NK-92 treated with Interleukin-12 subunit alpha and Interleukin-12 subunit beta, amount 100 ng/mL, for 24 hours (cell line): ENCODE measurements at places on chromosomes 12 and 14.

GRCh38 chr12:119461636-119462214 is 127.2 kb downstream of the CCDC60 start:
- DNase-seq = no peak

GRCh38 chr12:53984901-53985691 is at the start of gene HOXC10:
Gene HOXC10, plus strand, starts transcription at chr12:53985146. Its CDS starts 114 bp downstream, at chr12:53985260.
- DNase-seq = no peak

DNA sequence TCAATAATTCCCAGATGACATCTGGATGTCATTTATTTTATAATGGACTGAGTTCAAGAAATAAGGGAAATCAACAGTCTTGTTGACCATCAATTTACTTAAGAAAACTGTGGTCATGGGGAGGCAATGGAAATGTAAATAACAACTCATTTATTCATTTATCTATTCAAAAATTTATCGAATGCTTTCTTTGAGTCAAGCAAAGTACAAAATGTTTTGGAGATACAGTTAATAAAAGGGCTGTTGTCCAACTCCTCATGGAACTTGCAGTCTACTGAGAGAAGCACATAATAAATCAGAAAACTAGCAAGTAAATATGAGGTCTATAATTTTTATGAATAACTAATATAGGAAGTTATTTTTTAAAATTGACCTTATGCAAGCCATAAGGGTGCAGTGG is 65.5 kb upstream of the KITLG start:
- no peak for DNase-seq

DNA sequence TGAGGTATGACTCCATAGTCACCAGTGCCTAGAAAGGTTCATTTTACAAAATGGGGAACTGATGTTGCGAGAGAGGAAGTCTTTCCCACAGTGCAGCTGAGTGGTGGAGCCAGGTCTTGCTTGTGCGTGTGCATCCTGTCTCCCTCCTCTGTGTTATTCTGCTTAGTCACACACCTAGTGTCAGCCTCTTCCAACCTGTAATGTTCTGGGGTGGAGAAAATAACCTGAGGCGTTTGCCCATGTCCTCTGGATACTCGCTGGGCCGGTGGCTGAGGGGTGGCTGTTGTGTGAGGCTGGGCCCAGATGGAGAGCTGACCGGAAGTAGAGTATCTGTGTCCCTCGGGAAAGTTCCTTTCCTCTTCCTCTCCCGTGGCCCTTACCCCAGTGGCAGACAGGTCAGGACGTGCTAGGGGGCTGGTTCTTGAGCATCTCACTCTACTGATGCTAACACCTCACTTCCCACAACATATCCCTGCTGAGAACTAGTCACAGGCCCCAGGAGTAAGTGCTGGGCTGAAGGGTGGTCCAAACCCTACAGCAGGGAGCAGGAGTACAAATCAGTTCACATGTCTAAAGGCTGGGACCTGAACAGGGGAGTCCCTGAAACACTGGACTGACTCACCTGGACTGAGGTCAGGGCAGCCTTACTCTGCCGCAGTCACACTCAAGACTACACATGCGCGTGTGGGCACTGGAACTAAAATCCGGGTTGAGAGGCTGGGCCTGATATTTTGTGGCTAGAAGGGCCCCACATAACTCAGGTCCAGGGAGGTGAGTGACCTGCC is 7.0 kb downstream of the MLF2 start:
- DNase-seq = no peak

GRCh38 chr14:22569737-22570131 is 19.3 kb downstream of the DAD1 start:
- no peak for DNase-seq

DNA sequence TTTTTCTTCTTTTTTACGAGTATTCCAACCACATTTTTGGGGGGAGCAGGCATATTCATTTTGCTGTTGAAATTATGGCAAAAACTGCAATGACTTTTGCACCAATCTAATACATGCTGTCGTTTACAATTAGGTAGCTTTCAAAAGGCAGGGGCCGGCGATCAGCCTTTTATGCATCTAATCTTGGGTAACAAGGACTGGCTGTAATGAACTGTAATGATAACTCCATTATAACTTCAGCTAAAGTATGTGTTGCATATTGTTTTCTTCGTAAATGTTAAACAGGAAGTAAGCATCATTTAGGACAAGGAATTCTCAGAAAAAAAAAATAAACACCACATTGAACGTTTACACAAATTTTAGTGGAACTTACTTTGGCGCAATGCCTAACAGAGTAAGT is 30.3 kb upstream of the KLRF1 start:
- DNase-seq = no peak

GRCh38 chr12:25130741-25131188 is 64.2 kb downstream of the DNAI7 start:
- no peak for DNase-seq

DNA sequence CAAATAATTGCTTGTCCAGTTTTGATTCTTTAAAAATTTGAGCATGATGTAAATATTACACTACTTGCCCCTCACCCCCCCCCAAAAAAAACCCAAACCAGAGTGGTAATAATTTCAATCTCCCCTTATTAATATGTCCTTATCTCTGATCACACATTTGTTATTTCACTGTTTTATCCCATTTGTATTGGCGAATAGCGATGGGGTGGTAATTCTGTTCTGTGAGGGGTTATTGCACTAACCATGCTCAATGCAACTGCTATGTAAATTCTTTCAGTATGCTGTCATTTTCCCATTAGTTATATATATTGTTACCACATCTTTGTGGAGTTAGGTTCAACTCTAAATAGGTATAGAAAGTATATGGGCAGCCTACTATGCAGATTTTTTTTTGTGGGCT is 1.1 kb downstream of the RIMKLB start:
- DNase-seq = no peak

- DNase-seq = no peak
These were observed 15.9 kb downstream of the FBLN5 start for GRCh38 chr14:91931478-91932088.

DNA sequence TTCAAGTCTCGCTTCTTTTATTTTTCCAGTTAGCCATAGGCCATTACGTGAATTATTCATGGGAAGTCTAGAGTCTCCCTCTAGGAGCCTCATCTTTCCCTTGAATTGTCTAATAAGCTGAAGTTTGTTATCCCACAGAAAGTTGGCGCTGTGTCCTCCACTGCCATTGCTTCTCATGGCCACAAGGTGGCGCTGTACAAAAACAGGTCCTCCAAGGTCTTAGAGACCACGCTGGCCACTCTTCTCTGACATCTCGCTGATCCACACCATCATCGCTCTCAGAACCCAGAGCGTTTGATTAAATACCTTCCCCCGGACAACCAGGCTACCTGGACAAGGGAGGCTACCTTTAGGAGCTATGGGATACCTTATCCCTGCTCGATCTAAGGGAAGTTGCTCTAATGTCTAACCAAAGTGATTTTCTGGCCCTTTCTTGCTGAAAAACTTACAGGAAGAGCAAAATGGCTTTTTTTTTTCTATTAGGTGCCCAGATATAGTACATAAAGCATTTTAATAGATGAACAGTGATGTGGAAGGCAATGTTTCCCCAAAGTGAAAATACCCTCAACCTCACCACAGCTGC is 110.0 kb downstream of the CCDC60 start:
- peak; percentile 11 for DNase-seq

DNA sequence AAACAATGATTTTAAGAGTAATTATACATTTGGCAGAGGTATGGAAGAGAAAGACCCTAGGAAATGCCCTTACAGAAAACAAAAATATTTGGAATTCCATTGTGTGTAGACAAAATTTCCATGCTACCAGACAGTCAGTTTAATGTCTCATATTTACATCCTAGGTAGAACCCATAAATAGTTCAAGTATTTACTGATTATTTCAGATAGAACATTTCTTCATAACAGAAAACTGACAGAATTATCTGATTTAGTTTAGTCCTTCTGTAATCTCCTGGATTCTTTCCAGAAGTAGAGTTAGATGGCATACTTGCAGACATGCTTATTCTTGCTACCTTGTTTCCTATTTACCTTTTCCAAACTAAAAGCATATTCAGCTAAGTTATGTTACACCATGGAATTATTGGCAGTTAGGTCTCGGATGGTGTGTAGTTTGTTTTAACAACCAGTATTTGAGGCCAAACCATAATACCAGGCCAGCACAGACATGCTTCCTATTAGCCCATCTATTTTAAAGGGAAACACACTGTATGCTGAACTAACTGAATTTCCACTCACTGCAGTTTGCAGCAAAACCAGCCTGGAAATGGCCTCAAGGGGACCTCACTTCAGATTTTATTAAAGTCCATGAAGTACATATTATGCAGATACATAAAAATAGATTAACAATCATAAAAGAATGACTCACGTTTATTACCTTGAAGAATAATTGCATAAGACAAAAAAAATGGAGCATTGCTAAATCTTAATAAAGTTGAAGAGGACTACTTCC is 126.6 kb upstream of the LRIG3 start:
- no peak for DNase-seq

- DNase-seq = no peak
These were observed 3.5 kb downstream of the ELK3 start for GRCh38 chr12:96197503-96198272.

- DNase-seq = no peak
These were observed 326.8 kb downstream of the CCDC91 start for GRCh38 chr12:28517101-28517500.

GRCh38 chr12:4375449-4375848 is 4.1 kb downstream of the FGF23 start:
- DNase-seq = no peak

DNA sequence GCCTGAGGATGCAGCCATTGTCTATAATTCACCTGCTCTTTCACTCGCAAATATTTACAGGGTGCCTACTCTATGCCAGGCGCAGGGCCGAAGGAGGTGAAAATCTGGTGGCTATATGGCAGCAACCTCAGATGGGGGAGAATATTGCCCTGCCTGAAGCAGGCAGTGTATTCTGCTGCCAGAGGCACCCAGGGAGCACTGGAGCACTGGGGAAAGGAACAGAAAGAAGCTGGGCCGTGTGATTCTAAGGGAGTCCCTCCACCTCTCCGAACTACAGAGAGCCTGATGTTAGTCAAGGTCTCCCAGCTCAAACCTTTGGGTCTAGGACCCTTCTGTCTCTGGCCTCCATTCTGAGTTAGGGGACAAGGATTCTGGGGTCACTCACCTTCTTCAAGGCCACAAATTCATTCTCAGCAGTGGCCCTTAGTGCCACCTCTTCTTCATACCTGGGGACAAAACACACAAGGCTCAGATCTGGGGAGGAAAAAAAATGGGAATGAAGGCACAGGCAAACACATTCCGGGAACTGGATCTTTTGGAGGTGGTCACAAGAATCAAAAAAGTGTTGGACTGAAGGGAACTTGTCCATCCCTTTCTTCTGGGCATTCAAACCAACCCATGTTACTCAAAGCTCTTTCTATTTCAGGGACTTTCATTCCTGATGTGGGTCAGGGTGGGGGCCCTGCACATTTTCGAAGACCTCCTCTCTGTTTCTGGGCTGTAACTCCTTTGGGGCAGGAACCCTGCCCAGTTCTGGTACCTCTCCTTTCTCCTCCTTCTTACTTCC is 19.3 kb upstream of the KRT86 start:
- no peak for DNase-seq

GRCh38 chr12:11321980-11322379 is 11.7 kb upstream of the PRB4 start:
- DNase-seq = no peak

GRCh38 chr14:67541448-67542387 is 8.6 kb downstream of the PLEKHH1 start:
- DNase-seq = no peak

GRCh38 chr12:115000038-115000437 is 316.1 kb upstream of the TBX3 start:
- DNase-seq = no peak

- no peak for DNase-seq
These were observed 14.8 kb downstream of the BATF start for GRCh38 chr14:75537071-75537470.
